ENCODE measurements at places on chromosomes 5 and 9. TPM values are rescaled to one million over a fixed set of nuclear protein-coding genes. Genes with fewer than 3 reads are reported as not detected.
A peak's percentile ranks its signal among the peaks of the same experiment; 100 is the strongest.

GRCh38 chr5:66230551-66230950, 86.5 kb downstream of the SREK1 start:
- no peak for DNase-seq

GRCh38 chr5:122153774-122154173, 24.4 kb downstream of the ZNF474 start:
- DNase-seq, result no peak

- DNase-seq, result no peak
These were observed 76.8 kb upstream of the SIMC1 start for GRCh38 chr5:176161431-176161830.

DNA sequence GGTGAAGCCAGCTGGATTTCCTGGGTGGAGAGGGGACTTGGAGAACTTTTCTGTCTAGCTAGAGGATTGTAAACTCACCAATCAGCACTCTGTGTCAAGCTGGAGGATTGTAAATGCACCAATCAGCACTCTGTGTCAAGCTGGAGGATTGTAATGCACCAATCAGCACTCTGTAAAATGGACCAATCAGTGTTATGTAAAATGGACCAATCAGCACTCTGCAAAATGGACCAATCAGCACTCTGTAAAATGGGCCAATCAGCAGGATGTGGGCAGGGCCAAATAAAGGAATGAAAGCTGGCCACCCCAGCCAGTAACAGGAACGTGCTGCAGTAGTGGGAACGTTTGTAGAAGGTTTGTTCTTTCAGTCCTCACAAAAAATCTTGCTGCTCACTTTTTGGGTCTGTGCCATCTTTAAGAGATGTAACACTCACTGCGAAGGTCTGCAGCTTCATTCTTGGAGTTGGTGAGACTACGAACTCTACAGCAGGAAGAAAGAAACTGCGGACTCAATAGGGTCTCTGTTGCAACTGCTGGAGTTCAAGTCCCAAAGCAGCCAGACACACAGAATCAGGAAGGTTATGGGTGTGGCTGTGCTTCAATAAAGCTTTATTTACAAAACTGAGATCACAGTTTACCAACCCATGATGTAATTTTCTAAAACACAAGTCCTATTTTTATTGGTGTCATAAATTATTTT, 145.7 kb upstream of the ERCC6L2 start:
- no peak for DNase-seq

GRCh38 chr5:181149355-181149754, 2.0 kb downstream of the OR2V2 start:
- no peak for DNase-seq

- DNase-seq, result no peak
These were observed 7.8 kb upstream of the DNAJC18 start for GRCh38 chr5:139446956-139447779.

GRCh38 chr5:156094001-156094400, 233.0 kb upstream of the SGCD start:
- DNase-seq, result peak; percentile 13

- no peak for DNase-seq
These were observed 574.8 kb downstream of the PSAT1 start for GRCh38 chr9:78871452-78872331.

TAS2R1 gene
- not detected for total RNA-seq

OR1L1 gene
- total RNA-seq, result not detected

CCDC183 gene
- total RNA-seq, result 2.0 TPM
